ENCODE measurements at places on chromosomes 6 and 20.

GRCh38 chr6:32271429-32271828 lies 47.6 kb upstream of the NOTCH4 start:
- no peak for DNase-seq

GRCh38 chr20:52948491-52948890 lies 23.7 kb upstream of the TSHZ2 start:
- DNase-seq = no peak

GRCh38 chr20:24702501-24703283 lies 233.3 kb downstream of the SYNDIG1 start:
- DNase-seq = no peak

DNA sequence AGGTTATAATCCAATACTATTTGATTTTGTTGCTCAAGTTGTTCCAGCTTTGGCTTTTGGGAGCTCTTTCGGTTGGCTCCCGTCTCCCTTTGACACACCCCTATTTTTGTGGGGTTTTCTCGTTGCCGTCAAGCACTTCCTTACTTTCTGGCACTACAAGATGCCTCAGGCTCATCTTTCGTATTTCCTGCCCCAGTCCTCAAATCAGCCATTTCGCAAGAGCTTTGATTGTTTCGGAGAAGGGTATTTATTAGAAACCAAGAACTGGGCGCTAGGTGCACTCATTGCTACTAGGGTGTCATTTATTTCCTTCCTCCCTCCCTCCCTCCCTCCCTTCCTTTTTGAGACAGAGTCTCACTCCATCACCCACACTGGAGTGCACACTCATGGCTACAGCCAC lies 13.3 kb upstream of the SOX12 start:
- DNase-seq = no peak

- no peak for DNase-seq
Observed at GRCh38 chr20:35001596-35002362, 46.1 kb downstream of the MYH7B start.

DNA sequence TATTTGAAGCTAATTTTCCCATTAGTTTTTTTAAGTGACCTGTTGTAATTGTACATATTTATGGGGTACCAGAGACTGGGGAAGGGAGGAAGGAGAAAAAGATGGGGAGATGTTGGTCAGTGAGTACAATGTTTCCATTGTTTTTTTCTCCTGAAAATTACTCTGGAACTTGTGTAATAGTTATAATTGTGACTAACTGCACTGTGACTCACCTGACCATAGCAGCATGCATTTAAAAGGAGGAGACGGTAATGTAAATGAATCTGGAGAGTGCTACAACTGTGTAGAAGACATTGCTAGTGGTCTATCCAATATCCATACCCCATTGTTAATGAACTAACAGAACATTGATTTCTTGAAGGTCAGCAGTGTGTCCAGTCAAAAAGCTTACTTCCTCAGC lies 133.4 kb downstream of the RFPL4B start:
- DNase-seq = no peak

GRCh38 chr20:1017677-1018076 lies 15.6 kb upstream of the RSPO4 start:
- DNase-seq = no peak

- DNase-seq = no peak
Observed at GRCh38 chr20:16158976-16159286, 414.3 kb downstream of the KIF16B start.

DNA sequence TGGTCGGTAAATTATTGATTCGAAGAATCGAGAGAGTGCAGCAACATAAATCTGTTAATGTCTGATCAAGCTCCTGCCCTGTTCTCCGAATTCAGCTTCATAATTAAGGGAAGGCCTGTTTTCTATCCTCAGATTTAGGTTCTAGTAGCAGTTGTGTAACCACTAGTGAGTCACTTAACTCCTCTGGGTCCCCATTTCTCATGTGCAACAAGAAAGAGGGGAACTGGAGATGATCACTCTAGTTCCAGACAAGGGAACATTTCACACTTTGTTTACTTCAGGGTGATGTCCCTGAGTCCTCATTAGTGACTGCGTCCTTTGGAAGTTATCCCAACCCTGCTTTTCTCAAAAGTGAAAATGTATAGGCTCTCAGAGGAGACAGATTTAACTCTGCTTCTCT lies 68.1 kb upstream of the RNF146 start:
- DNase-seq = no peak

DNA sequence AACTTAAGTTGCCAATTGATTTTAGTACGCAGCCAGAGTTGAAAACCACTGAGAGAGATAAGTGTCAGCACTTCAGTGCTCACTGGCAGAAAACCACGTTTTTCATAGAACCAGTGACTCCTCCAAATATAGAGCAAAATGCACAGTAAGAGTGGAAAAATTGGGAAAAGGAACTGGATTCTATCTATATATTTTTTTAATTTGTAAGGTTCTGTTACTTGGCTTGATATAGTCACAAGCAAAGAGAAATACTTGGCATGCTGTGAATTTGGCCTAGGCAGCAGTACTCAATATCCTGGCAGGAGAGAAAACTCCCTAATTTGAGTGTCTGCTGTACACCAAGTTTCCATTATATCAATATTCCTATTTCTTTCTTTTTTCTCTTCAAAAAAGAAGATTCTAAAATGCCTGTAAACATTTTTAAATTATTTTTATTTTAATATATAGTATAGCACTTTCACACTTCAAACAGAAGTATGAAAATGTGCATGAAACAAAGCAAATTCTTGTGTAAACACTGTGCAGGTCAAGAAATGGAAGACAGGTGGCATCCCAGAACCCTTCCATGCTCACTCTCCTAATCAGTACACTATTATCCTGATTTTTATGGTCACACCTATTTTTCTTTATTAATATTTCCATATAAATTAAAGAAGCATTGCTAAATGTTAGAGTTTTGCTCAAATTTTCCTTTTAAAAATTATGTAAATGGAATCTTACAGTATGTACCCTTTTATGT lies 561.8 kb upstream of the RNF217 start:
- no peak for DNase-seq

- DNase-seq = no peak
Observed at GRCh38 chr6:107832151-107833056, 8.3 kb upstream of the SCML4 start.

GRCh38 chr6:50843842-50844241 lies 25.2 kb downstream of the TFAP2B start:
- no peak for DNase-seq

DNA sequence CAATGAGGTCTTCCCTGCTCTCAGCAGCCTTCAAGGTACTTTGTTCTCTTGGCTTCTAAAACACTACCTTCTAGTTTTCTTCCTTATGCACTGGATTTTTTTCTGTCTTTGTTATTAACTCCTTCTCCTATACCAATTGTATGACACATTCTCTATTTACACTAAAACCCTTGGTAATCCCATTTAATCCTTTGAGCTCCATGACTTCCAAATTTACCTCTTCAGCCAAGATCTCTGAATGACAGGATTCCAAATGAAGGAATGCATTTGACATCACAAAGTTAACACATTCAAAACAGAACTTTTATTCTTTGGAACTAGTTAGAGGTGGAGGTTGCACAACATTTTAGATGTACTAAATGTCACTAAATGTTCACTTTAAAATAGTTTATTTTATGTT lies 86.6 kb upstream of the SAMD5 start:
- DNase-seq = no peak

- no peak for DNase-seq
Observed at GRCh38 chr6:38155621-38156204, 336.2 kb downstream of the ZFAND3 start.

DNA sequence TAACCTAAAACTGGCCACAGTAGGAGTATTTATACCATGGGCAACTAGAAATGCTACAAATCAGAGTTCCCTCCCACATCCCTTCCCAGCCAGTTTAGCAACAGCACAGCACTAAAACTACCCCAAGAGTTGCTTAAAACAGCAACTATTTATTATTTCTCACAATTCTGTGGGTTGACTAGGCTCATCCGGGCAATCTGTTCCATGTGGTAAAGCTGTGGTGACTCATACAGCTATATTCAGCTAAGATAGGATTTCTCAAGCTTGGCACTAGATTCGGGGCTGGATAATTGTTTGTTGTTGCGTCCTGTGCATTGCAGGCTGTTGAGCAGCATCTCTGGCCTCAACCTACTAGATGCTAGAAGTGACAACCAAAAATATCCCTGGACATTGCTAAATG lies 8.6 kb upstream of the HECA start:
- DNase-seq = peak; percentile 16

DNA sequence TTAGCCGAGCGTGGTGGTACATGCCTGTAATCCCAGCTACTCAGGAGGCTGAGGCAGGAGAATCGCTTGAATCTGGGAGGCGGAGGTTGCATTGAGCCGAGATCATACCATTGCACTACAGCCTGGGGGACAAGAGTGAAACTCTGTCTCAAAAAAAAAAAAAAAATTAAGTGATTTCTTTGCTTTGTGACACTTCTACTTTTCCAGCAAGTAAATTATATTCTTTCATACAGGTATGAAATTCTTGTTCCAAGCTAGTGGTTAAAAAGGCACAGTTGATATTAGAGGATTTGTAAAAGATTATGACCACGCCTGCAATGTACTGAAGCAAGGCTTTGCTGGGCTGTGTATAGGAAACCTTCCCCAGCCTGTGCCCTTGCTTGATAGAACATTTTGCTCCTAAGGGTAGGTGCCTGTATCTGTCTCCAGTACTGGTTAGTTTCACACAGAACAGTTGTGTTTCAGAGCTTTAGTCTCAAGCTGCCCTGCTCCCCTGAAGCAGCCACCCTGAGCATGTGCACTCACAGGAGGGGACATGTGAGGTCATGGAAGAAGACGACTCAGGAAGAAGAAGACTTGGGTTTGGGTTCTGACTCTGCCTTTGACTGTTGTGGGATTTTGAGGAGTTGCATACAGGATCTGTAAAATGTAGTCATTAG lies 10.2 kb downstream of the PTPN1 start:
- DNase-seq = no peak

DNA sequence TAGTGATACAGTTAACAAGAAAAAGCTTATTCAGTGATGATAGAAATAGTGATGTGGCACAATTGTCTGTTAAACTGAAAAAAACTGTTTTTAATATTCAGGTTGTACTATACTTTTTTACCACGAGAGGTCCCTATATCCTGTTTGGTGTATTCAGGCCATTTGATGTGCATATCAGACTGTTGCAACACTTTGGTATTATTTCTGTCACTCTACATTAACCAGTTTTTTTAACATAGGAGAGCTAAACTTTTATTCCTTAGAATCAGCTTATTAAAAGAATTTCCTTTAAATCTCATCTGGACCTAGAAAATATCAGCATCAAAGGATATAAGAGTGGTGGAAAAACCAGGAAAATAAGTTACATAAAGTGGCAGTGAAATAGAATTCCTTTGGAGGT lies 36.8 kb downstream of the TSPYL4 start:
- no peak for DNase-seq

- no peak for DNase-seq
Observed at GRCh38 chr20:48703107-48703506, 124.7 kb downstream of the PREX1 start.

DNA sequence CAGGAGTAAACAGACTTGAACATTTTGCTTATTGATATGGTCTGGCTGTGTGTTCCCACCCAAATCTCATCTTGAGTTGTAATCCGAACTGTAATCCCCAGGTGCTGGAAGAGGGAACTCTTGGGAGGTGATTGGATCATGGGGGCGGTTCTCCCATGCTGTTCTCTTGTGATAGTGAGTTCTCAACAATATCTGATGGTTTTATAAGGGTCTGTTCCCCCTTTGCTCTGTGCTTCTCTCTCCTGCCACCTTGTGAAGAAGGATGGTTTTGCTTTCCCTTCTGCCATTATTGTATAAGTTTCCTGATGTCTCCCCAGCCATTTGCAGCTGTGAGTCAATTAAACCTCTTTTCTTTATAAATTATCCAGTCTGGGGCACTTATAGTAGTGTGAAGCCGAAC lies 40.0 kb downstream of the MYLIP start:
- DNase-seq = no peak

- no peak for DNase-seq
Observed at GRCh38 chr6:109093732-109094415, 772 bp downstream of the SESN1 start.

DNA sequence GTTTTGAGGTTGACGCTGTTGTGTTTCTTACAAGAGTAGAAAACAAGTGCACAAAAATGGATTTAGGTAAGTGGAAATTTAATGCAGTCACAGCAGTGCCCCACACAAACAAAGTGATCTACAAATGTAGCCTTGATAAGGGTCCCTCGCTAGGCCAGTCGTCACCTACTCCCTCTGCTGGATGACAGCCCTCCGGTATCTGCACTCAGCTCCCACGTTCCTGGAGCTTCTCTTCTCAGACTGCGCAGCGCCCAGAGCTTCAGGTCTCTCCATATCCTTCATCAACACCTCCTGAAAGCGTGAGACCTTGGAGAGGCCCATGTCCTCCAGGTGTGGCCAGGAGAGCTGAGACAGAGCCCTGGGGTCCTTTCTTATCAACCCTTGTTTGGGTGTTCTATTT lies 58.3 kb upstream of the MAP3K4 start:
- no peak for DNase-seq

GRCh38 chr20:63502671-63503172 lies 3.8 kb upstream of the EEF1A2 start:
- DNase-seq = no peak

GRCh38 chr6:158970640-158971275 lies 29.2 kb downstream of the RSPH3 start:
- DNase-seq = no peak

GRCh38 chr20:31576751-31577150 lies 28.3 kb upstream of the ID1 start:
- no peak for DNase-seq

DNA sequence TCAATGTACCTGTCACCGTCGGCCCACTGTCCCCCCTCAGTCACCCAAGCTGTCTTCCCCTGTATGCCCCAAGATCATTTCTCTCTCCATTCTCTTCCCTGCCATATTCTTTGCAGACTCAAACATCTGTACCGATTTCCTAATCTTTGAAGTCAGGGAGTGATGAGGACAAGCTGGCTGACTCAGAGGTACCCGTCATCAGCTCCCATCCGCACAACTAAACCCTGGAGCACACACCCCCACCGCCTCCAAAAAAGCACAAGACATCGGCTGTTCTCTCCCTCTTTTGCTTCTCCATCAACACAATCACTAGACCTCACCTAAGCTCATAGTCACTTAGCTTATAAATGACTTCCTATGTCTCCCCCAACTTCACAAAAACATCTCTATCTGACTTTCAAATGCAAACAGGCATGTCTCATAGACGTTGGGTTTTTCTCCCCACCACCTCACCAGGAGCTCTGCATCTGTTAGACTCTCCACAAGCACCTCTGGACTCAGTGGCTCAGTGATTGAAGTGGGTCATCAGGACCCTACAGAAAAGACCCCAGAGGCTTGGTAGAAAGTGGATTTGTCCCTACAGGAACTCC lies 11.5 kb upstream of the NFATC2 start:
- no peak for DNase-seq

DNA sequence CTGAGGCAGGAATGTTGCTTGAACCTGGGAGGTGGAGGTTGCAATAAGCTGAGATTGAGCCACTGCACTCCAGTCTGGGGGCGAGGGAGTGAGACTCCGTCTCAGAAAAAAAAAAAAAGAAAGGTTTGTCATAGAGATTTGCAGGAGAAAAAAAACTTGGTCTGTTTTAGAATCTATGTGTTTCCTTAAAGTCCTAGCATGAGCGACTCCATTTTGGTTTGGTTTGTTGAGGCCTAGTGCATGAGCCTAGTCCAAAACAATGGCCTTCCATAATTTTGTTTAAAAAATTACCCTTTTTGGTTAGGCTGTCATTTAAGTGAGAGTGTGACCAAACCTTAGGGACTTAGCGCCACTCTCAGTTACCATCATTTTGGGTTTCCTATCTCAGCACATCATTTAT lies 8.2 kb upstream of the GNMT start:
- no peak for DNase-seq

- peak; percentile 14 for DNase-seq
Observed at GRCh38 chr6:33075568-33076405, at the start of gene HLA-DPB1. Gene HLA-DPB1 (plus strand): TSS chr6:33075990. CDS start chr6:33076042, 52 bp downstream.

Data from T follicular helper cell (primary cell).